ENCODE measurements at places on chromosomes 12 and 14.

DNA sequence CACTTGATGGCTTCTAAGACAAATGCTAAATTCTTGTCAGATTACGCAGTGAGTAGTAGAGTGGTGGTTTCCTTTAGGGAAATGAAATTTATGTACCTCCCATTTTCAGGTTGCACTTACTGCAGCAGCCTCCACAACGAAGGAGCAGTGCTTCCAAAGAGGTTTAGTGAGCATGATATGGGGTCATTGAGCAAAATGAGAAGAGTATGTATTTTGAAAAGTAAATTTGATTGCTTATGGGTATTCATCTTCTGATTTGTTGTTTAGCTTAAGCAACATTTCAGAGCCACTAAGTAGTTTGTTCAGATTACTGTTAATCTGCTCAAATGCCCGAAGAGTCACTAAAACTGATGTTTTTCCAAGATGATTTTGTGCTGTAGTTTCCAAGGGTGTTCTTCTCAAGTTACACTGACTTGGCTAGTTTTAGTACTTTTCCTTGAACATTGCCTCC, 493.6 kb downstream of the PCNX1 start:
- no peak for DNase-seq

- no peak for DNase-seq
These were observed 294.3 kb upstream of the RTL1 start for GRCh38 chr14:101197595-101198397.

GRCh38 chr12:121252712-121253345, 42.9 kb downstream of the P2RX4 start:
- no peak for DNase-seq

- DNase-seq: no peak
These were observed 15.3 kb upstream of the BDKRB2 start for GRCh38 chr14:96189281-96189711.

DNA sequence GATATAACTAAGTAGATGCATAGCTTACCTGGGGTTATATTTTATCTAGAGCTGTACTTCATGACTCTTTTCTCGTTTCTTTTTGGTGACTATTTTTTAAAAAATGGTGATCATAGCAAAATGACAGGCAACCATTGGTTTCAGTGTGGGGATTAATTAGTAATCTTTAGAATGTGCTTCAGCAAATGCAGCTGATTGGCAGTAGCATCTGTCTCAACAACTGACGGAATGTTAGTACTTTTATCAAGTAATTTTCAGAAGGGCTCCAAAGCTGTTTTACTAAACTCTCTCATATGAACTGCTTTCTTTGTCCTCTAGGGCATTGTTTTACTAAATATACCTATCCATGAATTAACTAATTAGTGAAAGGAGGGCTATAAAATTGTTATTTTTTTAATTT, 117.6 kb downstream of the TRMT5 start:
- DNase-seq: no peak

GRCh38 chr12:118064608-118065007, 3.6 kb upstream of the WSB2 start:
- no peak for DNase-seq
